Osteoblast (primary cell): ENCODE measurements at places on chromosomes 4 and X. TPM values are rescaled to one million over a fixed set of nuclear protein-coding genes. Genes with fewer than 3 reads are reported as not detected.

The RNF150 gene
- total RNA-seq = 13.4 and 13.8 TPM in 2 replicates

- no peak for DNase-seq
- no peak overlapping the region for H3K27ac ChIP-seq
- H3K27me3 ChIP-seq = no peaks in the 10 kb centered on the region
- no peak overlapping the region for H3K4me3 ChIP-seq
These were observed 36.7 kb upstream of the GABRQ start for GRCh38 chrX:152600853-152601633.

DNA sequence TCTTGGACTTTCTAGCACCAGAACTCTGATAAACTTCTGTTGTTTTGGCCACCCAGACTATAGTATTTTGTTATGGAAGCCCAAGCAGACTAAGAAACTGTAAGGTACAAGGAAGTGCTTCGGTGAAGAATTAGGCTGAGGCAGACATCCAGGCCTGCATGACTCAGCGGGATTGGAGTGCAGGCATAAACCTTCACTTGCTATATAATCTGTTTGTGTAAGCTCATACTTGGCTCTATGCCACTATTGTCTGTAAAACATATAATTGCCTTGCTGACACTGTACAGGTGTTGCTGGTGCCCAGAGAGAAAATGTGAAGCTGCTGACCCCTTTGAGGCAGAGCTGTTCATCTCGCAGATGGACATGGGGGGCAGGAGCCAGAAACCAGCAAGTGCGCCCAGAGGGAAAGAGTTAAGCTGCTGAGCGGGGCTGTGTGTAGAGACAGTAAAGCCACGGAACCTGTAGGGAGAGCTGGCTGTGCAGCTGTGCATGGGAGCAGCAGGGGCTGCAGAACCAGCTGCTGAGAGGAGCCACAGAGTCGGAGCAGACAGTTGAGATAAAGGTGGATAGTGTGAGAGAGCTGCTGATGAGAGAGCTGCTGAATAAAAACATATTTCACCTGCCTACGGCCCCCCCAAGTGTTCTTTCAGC, 96.2 kb downstream of the RBM46 start:
- no peaks in the 10 kb centered on the region for H3K36me3 ChIP-seq
- no peaks in the 10 kb centered on the region for H3K27me3 ChIP-seq
- no peak for DNase-seq
- no peak overlapping the region for H3K4me3 ChIP-seq

DNA sequence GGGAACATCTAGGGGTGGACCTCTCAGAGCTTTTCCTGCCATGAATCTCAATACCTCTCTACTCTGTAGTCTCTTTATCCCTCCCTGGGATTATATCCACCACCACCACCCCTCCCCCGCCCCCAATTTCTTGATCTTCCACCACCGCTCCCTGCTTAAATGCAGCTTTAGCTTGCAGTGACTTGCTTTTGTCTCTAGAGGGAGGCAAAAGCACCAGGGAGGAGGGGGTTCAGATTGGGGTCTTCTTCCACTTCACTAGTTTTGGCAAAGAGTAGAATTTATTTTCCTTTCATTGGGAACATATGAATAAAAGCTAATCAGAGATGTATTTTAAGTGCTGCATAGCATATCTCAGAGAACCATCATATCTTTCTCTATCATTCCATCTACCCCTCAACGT, 5.5 kb downstream of the ARHGAP36 start:
- H3K27ac ChIP-seq = no peak overlapping the region
- peaks cover 31% of the 10 kb centered on the region for H3K27me3 ChIP-seq
- H3K4me3 ChIP-seq = no peak overlapping the region
- H3K4me1 ChIP-seq = no peaks in the 10 kb centered on the region

DNA sequence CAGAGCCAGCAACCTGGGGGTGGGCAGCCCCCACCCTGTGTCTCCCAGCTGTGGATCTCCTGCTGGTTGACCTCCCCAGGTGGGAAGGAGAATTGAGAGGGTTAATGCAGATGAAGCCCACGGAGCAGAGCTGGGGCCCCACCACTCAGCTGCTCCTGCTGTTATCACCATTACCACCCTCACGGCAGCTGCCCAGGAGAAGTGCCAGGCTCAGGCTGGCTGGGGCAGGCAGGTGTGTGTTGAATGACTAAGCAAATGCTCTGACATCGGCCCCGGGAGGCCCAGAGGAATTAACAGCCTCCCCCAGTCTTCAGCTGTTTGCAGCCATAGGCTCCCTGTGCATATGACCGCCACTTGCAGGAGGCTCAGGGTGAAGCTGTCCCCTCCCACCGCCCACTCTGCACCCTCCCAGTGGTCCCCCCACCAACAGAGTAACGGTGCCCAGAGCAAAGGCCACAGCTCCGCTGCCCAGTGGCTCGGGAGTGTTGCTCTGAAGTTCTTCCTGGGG, 133.8 kb downstream of the CPZ start:
- no peaks in the 10 kb centered on the region for H3K27me3 ChIP-seq
- no peak overlapping the region for H3K27ac ChIP-seq
- no peaks in the 10 kb centered on the region for H3K4me1 ChIP-seq
- DNase-seq = peak; percentile 8

DNA sequence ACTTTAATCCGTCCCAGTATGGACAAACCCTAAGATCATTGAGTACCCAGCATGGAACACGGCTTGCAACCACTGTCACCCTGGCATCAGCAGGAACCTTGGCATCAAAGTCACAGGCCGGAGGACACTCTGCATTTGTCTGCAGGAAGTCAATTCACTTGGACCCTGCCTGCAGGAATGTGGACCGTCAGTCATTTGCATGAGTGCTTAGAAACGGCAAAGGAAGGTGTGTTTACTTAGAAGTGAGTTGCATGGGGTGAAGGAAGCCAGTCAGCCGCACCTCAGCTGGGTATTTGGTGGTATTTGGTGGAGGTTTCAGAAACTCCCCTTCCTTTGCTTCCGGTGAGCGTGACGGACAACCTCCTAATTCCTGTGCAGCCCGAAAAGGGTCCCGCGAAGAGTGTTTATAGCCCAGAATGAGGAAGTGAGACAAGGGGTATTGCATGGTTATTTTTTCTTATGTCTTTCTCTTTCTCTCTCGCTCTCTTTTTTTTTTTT, 15.5 kb downstream of the P2RY8 start:
- no peak overlapping the region for H3K27ac ChIP-seq
- no peak for DNase-seq
- H3K27me3 ChIP-seq = no peaks in the 10 kb centered on the region
- no peaks in the 10 kb centered on the region for H3K36me3 ChIP-seq

GRCh38 chr4:88940506-88940905, 116.5 kb downstream of the FAM13A start:
- peaks cover 38% of the 10 kb centered on the region for H3K4me1 ChIP-seq
- H3K36me3 ChIP-seq = no peaks in the 10 kb centered on the region
- no peak overlapping the region for H3K4me3 ChIP-seq
